ENCODE measurements at places on chromosomes 6 and 20. TPM values are rescaled to one million over a fixed set of nuclear protein-coding genes. Genes with fewer than 3 reads are reported as not detected.

DNA sequence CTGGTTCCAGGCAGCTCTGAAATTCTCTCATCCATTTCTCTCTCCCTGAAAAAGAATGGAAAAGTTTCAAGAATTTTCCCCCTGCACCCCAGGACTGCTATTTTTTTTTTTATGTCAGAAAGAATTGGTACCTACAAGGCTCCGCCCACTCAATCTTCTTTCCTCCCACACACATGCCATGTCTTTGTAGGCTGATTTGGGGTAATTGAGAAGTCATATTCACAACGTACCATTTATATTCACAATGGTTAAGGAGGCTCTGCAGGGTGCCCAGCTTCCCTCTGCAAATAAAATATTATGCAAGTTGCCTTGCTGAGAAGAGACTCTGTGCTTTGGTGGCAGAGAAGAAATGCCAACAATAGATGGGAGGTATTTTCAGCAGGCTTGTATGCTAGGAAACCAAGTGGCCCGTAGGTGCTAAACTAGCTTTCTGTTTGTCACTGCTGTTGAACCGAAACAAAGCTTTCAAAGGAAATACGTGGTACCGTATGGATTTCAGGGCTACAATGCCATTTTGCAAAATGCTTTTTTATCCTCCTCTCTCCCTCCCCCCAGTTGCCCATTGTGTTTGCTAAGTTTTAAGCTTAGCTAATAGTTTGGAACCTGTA is 150.0 kb downstream of the PHACTR1 start:
- H3K36me3 ChIP-seq, result no peaks in the 10 kb centered on the region
- no peaks in the 10 kb centered on the region for H3K4me1 ChIP-seq
- H3K27me3 ChIP-seq, result peaks cover 7% of the 10 kb centered on the region

GPSM3 gene
- 7.5 TPM for total RNA-seq

GRCh38 chr6:93624408-93624807 is 205.0 kb upstream of the EPHA7 start:
- no peak overlapping the region for H3K27ac ChIP-seq
- no peak overlapping the region for H3K4me3 ChIP-seq
- no peaks in the 10 kb centered on the region for H3K27me3 ChIP-seq

PTCRA gene
- total RNA-seq, result not detected

CNR1 gene
- total RNA-seq, result not detected

PRRT1 gene
- 2.1 TPM for total RNA-seq

DNA sequence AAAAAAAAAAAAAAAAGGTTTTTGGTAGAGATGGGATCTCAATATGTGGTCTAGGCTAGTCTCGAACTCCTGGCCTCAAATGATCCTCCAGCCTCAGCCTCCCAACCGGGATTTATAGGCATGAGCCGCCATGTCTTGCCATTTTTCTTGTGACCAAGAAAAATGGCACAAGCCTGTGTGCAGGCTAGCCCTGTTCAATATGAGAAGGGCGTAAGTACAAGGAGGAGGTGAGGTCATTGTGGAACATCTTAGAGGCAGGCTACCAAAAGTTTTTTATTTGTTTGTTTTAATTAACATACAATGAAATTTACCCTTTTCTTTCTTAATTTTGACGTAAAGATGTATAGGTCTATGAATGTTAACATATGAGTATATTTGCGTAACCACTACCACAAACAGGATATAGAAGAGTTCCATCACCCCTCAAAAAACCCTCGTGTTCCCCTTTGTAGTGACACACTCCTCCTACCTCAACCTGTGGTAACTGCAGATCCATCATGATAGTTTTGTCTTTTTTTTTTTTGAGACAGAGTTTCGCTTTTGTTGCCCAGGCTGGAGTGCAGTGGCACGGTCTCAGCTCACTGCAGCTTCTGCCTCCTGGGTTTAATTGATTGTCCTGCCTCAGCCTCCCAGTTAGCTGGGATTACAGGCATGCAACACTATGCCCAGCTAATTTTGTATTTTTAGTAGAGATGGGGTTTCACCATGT is 28.3 kb upstream of the KIF3B start:
- no peak overlapping the region for H3K27ac ChIP-seq
- H3K27me3 ChIP-seq, result peaks cover 4% of the 10 kb centered on the region
- H3K4me1 ChIP-seq, result no peaks in the 10 kb centered on the region

- H3K27ac ChIP-seq, result no peak overlapping the region
- H3K36me3 ChIP-seq, result no peaks in the 10 kb centered on the region
- H3K4me1 ChIP-seq, result no peaks in the 10 kb centered on the region
- no peaks in the 10 kb centered on the region for H3K27me3 ChIP-seq
- DNase-seq, result no peak
Observed at GRCh38 chr20:14235355-14235754, 102.1 kb downstream of the FLRT3 start.

DNA sequence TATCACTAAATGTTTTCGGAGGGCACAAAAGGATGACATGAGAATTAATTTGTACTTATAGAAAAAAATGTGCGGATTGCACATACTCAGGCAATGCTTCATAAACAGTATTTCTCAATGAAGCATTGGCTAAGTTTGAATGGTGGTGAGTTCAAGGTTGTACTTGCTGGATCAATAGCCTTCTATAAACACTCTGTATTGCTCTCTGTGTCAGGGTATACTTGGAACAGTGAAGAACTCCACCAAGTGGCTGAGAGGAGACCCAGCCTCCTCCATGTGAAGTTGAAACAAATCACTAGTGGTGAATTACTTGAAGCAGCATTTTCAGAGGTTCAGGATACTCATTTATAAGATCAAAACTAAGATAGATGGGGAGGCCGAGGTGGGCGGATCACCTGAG is 360.6 kb downstream of the RIMS1 start:
- H3K4me3 ChIP-seq, result no peak overlapping the region
- peaks cover 2% of the 10 kb centered on the region for H3K36me3 ChIP-seq
- no peaks in the 10 kb centered on the region for H3K27me3 ChIP-seq
- H3K27ac ChIP-seq, result no peak overlapping the region

RBM39 gene
- total RNA-seq, result 329 TPM

Data from osteocyte (in vitro differentiated cells).